ENCODE measurements at places on chromosomes 7 and 10. TPM values are rescaled to one million over a fixed set of nuclear protein-coding genes. Genes with fewer than 3 reads are reported as not detected.

GRCh38 chr7:24494832-24495231 is 78.4 kb upstream of the PALS2 start:
- DNase-seq, result no peak

ZNF488 gene
- total RNA-seq, result 11.8 TPM

DNA sequence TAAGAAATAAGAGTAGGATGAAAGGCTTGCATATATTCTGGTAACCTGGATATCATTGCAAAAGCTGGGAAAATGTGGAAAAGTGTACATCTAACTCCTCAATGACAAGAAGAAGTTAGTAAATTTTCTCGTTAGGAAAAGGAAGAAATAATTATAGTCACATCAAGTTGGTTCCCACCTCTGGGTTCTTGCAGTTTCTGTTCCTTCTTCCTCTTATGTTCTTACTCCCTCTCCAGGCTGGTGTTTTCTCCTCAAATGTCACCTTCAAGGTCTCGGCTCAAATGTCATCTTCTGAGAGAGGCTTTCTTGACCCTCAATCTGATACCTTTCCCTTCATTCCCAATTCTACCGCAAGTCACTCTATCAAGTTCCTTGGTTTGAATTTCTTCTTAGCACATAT is 64.4 kb downstream of the ENTPD1 start:
- no peak for DNase-seq

BMPER gene
- total RNA-seq, result not detected

RHBDD2 gene
- total RNA-seq, result 79.3 TPM

- no peak for DNase-seq
Measured at GRCh38 chr10:25024528-25024927, 8.1 kb downstream of the THNSL1 start.

- no peak for DNase-seq
Measured at GRCh38 chr7:36034020-36034419, 119.0 kb upstream of the EEPD1 start.

Data from Panc1 (cell line).